ENCODE measurements at places on chromosomes 7 and 10.

DNA sequence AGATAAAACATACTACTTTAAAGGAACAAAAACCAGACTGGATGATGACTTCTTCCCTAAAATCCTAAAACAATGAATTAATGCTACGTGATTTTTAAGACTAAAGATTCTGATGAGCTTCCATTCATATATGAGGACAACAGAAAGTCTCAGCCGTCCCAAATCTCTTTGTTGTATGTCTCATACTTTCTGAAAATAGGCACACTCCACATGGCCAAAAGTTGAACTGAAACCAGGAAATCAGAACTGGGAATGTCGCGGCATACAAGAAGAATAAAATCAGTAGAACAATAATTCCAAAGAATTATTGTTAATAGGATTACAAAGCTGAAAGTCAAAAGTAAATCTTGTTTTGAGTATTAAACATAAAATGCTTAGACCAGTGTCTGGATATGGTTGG lies 195.4 kb upstream of the GHITM start:
- no peak for DNase-seq

- DNase-seq: no peak
Observed at GRCh38 chr10:70119623-70120022, 13.0 kb downstream of the AIFM2 start.

DNA sequence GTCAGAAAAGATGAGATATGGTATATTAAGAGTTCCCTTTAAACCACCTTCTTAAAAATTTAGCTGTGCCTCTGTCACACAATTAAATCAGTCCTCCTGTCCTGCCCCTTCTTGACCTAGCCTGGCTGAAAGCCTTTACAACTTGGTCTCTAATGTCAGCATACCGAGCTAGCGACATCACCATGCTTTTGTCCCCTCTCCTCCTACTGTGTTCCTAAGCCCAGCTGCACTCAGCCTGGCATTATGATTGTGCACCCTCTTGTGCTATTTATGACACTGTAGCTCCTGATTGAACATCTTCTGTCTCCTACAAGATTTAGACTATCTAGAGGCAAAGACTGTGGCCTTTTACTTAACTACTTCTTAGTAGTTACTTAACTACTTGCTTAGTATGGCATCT lies 29.2 kb downstream of the TDRD1 start:
- no peak for DNase-seq

DNA sequence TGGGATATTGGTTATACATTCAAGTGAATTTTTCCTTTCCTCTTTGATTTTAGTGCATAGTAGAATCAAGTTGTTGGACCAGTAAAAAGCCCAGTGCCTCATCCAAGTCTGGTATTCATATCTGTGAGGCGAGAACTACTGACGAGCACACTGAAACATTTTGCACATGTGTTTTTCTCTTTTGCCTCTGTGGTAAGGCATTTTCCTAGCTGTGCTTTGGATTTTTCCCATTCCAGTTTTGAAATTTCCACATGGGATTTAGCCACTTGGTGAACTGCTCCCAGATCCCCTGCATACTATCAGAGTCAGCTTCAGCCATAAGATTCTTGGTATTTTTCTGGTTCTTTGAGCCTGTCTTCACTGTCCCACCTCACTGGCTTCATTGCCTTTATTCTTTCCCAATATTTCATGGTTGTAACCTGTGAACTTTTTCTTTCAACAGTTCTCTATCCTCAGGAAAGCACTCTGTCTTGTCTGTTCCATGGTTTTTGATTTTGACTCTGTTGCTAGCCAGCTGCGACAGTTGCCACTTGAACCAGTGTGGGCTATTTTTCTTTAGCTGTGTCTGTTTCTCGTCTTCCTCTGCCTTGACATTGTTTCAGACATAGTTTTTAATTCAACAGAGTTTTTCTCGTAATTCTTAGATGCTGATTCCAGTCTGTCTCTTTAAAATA lies 239.0 kb downstream of the REEP3 start:
- no peak for DNase-seq

GRCh38 chr7:151508991-151509390 lies 10.7 kb downstream of the RHEB start:
- DNase-seq: no peak

DNA sequence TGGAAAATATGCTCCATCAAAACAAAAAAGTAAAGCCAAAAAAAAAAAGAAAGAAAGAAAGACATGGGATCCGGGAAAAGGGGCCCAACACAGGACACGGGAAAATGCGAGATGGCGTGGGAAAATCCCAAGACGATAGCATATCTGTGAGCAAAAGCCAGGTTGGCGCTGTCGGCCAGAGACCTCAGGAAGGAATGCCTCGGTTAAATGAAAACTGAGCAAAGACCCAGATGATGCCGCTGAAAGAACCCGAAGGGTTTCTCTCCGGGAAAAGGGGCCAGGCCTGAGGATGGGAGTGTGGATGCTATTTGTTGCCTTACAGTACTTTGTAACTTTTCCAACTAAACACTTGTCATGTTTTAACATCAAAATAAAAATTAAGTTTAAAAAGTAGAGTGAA lies 49.5 kb upstream of the PPP2R2D start:
- DNase-seq: no peak

DNA sequence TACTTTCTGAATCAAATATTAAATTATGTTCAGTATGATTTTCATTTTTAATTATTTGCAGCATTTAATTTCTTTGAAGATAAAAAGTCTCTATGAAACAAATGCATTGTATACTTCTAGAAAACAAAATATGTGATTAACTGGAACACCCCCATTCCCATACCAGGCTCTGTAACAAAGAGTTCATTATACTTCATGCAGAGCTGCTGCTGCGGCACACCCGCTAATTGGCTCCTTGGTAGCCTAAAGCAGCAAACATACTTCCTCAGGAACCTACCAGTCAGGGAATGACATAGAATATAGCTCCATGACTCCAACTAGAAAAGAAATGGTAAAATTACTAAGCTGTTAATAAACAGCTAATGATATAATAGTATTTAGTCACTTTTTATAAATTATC lies 19.3 kb downstream of the RAB11FIP2 start:
- no peak for DNase-seq

- no peak for DNase-seq
Observed at GRCh38 chr10:100687143-100688003, 58.0 kb upstream of the PAX2 start.
